ENCODE measurements at places on chromosomes 13 and 19.

- DNase-seq = no peak
These were observed 32.6 kb downstream of the TFDP1 start for GRCh38 chr13:113616991-113617749.

- DNase-seq = peak; percentile 65
These were observed 630 bp downstream of the RNF126 start for GRCh38 chr19:662207-662961.

DNA sequence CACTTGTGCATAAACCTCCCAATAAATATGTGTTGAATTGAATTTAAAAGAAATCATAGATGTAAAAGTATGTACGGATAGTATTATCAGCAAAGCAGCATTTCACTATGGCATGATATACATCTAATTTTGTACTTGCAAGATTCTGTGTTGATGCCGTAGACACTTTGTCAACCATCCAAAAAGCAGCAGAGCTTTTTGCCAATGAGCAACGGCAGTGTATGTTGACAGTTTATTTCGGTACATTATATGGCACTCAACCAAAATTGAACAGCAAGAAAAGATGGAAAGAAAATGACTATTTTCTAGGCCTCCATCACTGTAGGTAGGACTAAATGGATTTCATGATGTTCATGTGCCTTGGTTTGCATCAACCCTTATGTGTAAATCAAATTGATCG lies 543.7 kb downstream of the DACH1 start:
- DNase-seq = no peak

GRCh38 chr19:1872807-1873523 lies 9.6 kb upstream of the KLF16 start:
- DNase-seq = no peak

DNA sequence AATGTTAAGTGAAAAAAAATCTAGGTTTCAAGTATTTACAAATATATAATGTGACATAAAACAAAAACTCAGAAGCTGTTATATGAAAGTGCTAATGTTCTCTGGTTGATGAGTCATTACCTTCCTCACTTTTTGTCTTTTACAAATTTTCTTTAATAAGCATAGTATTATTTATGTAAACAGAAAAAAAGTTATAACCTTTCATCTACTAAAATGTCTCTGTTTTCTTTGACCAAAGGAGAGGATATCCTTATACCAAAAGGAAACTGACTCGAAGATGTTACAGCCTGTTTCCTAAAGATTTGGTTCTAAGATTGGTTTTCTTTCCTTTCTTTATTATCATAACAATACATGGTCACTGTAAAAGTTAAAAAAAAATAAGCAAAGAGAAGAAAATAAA lies 38.0 kb downstream of the RCBTB2 start:
- no peak for DNase-seq

- no peak for DNase-seq
These were observed 14.1 kb upstream of the PRKD2 start for GRCh38 chr19:46731007-46731501.

- DNase-seq = no peak
These were observed 158.6 kb upstream of the SOX1 start for GRCh38 chr13:111908361-111908760.

DNA sequence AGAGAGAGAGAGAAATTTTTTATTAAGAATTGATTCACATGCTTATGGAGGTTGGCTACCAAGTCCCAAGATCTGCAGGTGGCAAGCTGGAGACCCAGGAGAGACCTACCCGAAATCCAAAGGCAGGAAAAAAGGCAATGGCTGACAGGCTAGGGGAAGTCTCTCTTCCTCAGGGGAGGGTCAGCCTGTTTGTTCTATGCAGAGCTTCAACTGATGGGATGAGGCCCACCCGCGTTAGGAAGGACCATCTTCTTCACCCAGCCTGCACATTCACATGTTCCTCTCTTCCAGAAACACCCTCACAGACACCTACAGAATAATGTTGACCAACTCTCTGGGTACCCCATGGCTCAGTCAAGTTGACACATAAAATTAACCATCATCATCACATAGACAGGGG lies 65.3 kb upstream of the SERP2 start:
- DNase-seq = no peak

GRCh38 chr13:112058519-112058873 lies 8.5 kb upstream of the SOX1 start:
- no peak for DNase-seq

DNA sequence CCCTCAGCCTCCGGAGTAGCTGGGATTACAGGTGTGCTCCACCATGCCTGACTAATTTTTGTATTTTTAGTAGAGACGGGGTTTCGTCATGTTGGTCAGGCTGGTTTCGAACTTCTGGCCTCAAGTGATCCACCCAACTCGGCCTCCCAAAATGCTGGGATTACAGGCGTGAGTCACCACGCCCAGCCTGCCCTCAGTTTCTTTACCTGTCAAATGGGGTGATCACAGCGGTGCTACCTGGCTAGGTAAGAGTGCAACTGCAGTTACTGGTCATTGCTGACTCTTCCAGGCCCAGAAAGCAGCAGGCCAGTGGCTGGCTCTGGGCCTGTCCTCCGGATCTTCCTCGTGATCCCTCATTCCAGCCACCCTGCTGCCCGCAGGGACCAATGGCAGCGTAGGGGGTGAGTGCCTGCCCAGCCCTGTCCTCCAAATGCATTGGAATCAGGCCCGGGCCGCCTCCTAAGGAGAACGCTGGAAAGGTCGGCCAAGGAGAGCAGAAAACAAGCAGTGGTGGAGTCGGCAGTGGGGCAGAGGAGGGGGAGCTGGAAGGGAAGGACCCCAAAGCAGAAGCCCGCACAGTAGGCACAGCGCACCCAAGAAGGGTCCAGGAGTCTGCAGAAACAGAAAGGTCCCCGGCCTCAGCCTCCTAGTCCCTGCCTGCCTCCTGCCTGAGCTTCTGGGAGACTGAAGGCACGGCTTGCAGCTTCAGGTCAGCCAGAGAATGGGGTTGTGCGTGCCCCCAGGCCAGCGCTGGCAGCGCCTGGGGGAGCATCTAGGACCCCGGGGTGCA lies 1.8 kb upstream of the SLC27A1 start:
- DNase-seq = no peak

DNA sequence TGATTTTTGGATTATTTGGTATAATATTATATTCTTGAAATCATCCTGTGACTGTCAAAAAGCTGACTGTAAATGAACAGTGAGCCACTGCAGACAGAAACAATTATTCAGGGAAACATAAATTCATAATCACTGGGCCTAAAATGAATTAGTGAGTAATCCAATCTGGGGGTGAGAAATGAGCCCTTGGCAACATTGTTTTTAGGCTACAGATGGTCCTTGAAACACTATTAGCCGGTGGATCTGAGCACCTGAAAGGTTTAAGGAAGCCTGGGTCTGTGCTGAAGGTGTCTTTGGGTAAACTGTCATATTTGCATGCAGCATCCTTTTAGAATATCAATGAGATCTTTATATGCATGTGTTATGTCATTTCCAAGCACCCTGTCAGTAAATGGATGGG lies 290.7 kb downstream of the ATP8A2 start:
- DNase-seq = no peak

- no peak for DNase-seq
These were observed 5.0 kb downstream of the PAK4 start for GRCh38 chr19:39130337-39131254.

Measured in erythroblast (primary cell).